ENCODE measurements at places on chromosomes 12 and 14. TPM values are rescaled to one million over a fixed set of nuclear protein-coding genes. Genes with fewer than 3 reads are reported as not detected.

DNA sequence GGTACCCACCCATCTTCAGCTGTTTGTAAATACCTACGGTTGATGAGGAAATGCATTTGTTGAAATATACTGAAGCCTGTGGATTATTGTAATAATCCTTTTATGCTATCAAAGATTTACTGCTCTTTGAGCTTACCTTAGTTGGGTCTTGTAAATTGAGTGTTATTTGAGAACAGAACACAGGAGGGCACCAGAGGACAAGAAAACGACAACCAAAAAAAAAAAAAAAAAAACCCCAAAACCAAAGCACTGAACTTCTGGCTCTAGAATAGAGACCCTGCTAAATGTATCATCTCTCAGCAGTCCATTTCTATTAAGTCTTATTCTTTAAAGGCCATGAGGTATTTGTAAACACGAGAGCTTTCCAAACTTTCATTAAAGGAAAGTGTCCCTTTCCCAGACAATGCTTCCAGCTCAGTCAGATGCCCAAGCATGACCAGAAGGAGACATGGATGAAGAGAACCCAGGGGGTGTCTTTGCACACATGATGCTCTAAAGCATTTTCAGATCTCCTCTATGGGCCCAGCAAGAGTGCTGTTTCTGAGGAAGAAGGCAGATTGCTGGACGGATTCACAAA, 763.9 kb downstream of the NRXN3 start:
- DNase-seq: no peak

Gene FZD10
- total RNA-seq: 0.09 TPM

- no peak for DNase-seq
These were observed 9.6 kb downstream of the PRKAG1 start for GRCh38 chr12:49008943-49009342.

Gene TEAD4
- 97.8 TPM for total RNA-seq

Gene GLIPR1L1
- not detected for total RNA-seq

- DNase-seq: no peak
These were observed 295.4 kb downstream of the FSCB start for GRCh38 chr14:44211718-44212117.

Gene OTX2
- total RNA-seq: not detected

DNA sequence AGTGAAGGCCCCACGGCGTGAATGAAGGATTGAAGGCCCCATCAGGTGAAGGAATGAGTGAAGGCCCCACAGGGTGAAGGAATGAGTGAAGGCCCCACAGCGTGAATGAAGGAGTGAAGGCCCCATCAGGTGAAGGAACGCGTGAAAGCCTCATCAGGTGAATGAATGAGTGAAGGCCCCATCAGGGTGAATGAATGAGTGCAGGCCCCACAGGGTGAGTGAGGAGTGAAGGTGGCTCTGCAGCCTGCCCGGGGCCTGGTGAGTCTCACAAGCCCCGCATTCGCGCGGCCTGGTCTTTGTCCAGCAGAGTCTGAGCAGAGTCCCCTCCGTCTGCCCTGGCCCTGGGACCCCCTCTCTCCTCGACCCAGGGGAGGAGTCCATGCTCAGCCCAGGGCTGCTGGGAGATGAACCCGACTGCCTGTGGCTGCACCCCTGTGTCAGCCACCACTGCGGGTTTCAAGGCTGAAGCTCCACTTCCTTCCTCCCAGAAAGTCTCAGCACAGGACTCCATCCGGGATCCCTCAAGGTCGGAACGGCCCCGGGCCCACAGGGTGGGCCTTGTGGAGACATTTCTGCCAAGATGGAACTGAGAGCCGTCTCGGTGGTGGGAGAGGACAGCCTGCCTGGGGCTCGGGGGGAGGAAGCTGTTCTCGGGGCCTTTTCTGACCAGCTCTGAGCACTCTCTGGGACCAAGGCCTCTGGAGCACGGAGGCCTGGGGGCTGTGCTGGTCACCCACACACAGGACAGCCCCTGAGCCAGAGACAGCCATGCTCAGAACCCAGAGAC, 37.4 kb upstream of the TMEM179 start:
- DNase-seq: no peak

Gene TC2N
- 30.6 TPM for total RNA-seq

DNA sequence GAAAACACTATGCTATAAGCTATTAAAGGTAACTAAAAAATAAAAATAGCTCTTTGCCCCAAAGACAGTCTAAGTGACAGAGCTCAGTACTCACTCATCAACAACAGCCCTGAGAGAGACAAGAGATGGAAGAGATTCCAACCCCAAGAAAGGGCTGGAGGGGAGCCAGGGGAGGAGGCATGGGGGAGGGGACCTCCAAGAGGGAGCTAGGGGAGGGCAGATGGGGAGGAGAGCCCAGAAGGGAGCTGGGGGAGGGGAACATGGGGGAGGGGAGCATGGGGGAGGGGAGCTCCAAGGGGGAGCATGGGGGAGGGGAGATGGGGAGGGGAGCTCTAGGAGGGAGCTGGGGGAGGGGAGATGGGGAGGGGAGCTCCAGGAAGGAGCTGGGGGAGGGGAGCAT, 7.7 kb downstream of the SSH1 start:
- DNase-seq: no peak

DNA sequence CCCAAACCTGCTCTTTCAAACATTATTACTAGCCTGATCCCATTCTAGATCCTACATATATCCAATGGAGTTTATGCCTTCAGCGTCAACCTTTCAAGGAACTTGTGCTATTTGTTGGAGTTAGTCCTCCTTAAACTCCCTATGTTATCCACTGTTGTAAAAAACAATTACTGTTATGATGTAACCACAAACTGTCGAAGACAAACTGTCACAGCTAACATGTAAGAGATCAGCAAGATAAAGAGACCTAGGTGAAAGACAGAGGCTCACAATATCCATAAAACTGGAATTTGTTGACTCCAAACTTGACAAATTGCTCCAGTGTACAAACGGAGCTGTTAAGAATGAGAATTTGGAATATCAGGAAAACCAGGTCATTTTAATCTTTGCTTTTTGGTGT, 70.7 kb downstream of the CDK17 start:
- DNase-seq: no peak

- no peak for DNase-seq
These were observed 15.7 kb upstream of the PALS1 start for GRCh38 chr14:67225523-67225922.

- no peak for DNase-seq
These were observed 90.2 kb downstream of the FUT8 start for GRCh38 chr14:65502676-65503124.

- DNase-seq: peak; percentile 46
These were observed 10.3 kb downstream of the TWF1 start for GRCh38 chr12:43795716-43796280.

Gene SLC4A8
- 67.0 TPM for total RNA-seq

Gene LRRC43
- not detected for total RNA-seq

Gene E2F7
- total RNA-seq: 11.6 TPM

DNA sequence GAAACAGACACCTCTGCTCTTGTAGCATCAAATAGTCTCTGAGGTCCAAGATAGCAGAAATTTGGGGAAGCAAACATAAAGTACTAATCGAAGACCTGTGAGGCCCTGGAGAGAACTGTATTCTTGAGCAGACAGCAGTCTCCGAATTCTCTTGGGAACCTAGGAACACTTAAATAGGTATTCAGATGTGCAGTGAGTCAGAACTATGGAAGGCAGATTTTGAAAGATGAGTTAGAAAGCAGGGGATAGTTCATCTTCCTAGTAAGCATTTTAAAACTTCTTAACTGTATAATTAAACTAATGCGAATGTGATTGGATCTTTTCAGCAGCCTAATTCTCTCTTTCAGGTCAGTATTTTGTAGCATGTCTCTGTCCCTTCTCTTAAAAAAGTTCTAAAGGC, 30.6 kb downstream of the NAA30 start:
- DNase-seq: no peak

DNA sequence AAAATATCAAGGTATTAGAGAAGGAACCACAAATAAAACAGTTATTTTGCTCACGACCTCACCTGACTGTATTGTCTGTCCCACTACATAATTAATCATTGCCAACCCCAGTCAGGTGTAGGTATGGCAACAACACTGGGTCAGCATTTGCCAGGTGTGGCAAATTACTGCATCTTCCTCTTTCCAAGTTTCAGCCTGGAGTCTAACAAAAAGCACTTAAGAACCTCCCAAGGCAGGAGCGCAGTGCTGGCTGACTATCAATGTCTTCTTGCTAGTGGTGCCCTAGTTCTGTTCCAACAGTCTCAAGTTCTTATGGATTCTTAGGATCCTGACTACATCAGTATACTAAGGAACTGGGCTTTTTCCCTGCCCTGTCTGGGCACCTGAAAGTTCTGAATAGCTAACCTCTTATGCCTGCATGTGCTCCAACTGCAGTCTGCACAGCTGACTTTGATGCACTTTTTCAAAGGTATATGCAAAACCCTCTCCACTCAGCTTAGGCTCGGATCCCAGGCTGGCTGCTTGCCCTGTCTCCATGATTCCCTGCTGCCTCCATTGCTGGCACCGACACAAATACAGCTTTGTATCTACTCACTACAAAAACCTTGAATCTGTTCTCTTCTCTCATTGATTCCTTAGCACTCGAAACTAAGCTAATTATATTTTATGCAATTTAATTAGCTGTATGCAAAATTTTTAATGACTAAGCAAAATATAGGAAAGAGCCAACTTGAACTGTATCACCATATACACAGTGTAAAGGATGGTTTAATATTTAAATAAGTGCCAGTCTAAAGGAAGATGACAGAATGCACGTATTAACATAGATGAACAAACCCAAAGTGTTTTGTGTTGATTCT, 113.3 kb downstream of the PRKD1 start:
- no peak for DNase-seq

- no peak for DNase-seq
These were observed 73.5 kb downstream of the BTG1 start for GRCh38 chr12:92072112-92072511.

DNA sequence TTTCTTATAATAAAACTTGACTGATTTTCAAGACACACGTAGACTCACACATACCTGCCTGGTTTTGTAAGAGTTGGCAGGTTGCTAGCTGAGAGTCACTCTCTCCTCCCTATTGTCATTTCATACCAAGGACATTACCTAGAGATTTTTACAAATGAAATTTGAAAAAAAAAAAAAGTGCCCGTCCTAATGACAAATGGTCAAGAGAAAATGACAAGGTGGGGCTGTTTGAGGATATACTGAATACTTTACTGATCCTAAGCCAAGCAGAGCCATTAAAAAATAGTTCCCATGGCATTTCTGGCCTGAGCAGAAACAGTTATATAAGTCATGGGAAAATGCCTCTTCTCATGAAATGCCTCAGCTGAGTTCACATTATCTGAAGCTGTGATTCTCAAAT, 150.2 kb downstream of the DYRK2 start:
- no peak for DNase-seq

Gene SIX4
- 4.8 TPM for total RNA-seq

GRCh38 chr14:76964695-76965094, 63.8 kb downstream of the IRF2BPL start:
- DNase-seq: no peak

Gene TMPRSS12
- total RNA-seq: not detected

DNA sequence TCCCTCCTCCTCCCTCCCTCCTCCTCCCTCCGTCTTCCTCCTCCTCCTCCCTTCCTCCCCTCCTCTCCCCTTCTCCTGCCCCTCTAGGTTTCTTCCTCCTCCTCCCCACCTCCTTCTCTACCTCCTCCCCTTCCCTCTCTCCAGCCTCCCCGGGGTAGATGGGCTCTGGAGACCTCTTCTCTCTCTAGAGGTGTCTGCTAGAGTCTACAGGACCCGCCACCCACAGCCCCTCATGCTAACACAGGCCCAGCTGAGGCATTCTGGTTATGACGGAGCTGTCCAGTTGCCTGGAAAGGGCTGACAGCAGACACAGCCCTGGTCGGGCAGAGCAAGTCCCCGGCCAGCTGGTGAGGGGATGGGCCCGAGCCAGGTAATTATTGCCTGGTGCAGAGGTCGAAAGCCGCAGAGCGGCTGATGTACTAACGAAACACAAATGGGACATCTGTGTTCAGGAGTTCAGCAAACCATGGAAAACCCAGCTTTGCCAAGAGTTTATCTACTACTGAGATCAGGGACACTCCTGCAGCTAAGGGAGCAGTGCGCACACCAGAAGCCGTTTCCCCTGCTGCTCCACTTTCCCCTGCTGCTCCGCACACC, 96.2 kb downstream of the PAPOLA start:
- DNase-seq: no peak

GRCh38 chr12:53091756-53092155, 5.7 kb upstream of the IGFBP6 start:
- DNase-seq: no peak

DNA sequence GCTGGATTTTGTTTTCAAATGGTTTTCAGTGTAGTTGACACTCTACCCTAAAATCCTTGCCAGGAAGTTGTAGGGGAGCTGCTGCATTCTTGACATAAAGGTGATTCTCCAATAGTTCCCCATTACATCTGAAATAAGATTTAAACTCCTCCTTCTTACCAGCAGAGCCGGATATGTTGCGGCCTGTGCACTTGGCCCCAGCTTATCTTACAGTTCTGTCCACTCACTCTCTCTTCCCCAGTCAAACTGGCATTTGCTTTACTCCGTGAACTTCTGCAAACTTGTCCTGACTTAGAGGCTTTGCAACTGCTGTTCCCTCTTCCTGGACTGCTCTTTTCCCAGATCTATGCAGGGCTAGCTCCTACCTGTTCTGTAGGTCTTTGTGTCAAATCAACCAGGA, 929.5 kb downstream of the VRK1 start:
- no peak for DNase-seq

- DNase-seq: no peak
These were observed 208.5 kb upstream of the NEDD1 start for GRCh38 chr12:96698521-96698920.

DNA sequence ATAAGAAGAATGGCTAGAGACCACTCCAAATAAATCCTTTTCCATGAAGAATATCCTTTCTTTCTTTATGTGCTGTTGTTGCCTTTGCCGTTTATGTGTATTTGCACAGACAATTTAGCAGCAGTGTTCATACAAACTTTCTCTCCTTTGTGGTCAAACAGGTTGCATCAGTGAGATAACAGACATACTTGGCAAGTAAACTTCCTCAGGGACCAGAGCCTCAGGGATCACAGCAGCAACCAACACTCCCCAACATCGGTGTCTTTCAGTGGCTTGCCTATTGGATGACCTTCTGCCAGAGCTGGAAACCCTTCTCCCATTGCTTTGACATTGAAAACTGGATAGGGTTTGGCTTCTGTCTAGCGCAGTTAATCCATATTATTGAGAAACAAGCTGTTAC, 252.2 kb downstream of the BTG1 start:
- DNase-seq: peak; percentile 28

- no peak for DNase-seq
These were observed 183.5 kb upstream of the PLEKHG7 start for GRCh38 chr12:92519284-92519683.

Gene PLEKHA5
- total RNA-seq: 79.2 TPM

DNA sequence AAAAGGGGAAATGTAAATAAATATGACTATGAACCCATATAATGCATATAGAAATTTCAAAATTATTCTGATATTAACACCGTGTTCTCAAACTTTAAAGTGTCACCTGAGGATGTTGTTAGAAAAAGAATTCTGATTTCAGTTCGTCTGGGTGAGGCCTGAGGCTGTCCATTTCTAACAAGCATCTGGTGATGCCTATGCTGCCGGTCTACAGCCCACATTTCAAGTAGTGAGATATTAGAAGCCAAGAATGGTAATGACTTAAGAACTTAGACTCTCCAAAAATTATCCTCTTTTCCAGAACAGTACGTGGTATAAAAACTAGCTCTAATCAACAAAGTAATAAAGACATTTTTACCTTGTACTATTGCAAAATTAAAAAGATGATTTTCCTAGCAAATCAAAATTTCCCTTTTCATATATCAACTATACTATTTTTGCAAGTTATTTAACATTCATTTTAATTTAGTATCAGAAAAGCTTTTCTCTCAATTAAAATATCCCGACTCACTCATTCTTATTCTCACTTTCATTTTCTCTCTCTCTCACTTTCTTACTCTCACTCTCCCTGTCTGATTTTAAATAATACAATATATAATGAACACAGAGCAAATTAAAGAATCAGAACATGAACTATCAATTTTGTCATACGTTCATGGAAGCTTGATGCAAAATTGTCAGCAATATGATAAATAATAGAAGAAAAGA, 35.0 kb downstream of the PIK3C2G start:
- no peak for DNase-seq

All from Caco-2 (cell line).